ENCODE measurements at places on chromosomes 4 and X.

GRCh38 chr4:181741513-181741912 is 501.7 kb upstream of the TENM3 start:
- no peak for DNase-seq

- DNase-seq, result no peak
Measured at GRCh38 chr4:95959182-95959581, 119.3 kb downstream of the PDHA2 start.

GRCh38 chr4:1980561-1981041 is 28.2 kb downstream of the NELFA start:
- no peak for DNase-seq

DNA sequence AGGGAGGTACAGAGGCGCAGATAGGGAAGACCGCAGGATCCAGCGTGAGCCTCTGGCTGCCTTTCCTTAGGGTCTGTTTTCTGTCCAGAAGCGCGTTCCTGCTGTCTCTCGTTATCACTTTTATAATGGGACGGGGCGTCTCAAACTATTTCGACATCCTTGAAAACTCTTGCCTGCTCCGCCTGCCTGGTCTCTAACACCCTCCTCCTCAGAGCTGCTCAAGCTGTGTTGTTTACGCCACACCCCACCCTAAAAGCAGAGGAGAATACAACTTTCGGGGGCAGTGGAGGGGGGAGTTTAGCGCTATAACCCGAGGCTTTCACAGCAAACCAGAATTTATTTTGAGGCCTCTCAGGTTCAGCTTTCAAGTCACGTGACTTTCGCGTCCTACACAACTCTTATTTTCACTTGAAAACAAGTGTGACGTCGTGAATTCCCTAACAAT is 646 bp upstream of the FAM3A start:
- peak; percentile 84 for DNase-seq

DNA sequence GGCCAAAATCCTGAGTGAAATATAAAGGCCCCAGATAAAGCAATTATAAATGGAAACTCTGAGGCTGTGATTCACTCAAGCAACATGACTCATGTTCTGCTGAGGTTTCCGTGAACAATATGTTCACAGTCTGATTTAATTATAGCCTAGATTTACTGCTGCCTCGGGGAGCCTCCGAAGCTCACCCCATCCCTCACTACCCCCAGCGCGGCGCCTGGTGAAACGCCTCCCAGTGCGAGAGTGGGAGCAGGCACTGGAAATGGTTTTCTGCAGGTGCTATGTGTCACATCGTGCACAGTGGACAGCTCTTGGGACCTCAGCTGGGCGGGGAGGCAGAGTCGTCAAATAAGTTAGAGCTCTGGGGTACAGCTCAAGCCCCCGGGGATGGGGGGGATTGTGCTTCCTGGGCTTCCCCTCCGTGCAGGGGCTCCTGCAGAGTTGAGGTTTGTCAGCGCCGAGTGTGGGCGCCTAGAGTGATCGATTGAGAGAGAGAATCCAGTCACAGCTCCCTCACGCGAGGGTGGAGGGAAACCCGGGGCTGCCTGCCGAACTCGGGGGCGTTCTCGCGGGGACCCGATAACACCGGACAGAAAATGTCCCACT is 110.6 kb downstream of the PHKA2 start:
- no peak for DNase-seq

DNA sequence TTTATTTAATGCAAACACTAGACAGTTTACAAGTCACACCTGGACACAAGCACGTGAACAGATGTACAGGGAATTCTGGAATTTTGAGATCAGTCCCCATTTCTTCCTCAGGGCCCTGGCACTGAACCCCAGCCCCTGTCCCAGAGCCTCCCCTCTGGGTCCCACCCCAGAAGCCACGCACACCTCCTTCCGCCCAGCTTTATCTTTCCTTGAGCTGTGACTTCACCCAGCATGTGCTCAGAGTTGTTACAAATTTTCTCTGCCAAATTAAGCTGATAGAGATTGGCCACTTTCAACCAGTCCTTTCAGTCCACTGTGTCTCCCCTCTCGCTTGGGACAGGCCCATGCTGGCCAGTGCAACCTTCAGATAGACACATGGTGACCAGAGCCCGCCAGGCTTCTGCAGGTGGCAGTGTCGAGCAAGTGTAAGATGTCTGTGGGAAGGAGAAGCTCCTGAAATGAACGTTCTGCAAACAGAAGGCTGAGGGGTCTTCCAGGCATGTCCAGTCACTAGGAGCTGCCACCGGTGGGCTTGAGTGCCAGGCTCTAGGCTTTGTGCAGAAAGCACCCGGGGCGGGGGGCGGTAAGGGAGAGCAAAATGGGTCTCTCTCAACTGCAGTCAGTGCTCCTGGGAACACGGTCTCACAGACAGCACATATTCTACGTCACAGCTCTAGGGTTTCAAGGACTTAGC is 73.3 kb downstream of the MTMR1 start:
- no peak for DNase-seq

GRCh38 chr4:102541697-102542096 is 40.5 kb downstream of the NFKB1 start:
- peak; percentile 79 for DNase-seq

GRCh38 chr4:54165438-54165837 is 63.7 kb upstream of the PDGFRA start:
- no peak for DNase-seq

- DNase-seq, result no peak
Measured at GRCh38 chrX:51922561-51922960, 29.1 kb downstream of the MAGED1 start.

GRCh38 chr4:133178956-133179355 is 29.9 kb downstream of the PCDH10 start:
- DNase-seq, result no peak

DNA sequence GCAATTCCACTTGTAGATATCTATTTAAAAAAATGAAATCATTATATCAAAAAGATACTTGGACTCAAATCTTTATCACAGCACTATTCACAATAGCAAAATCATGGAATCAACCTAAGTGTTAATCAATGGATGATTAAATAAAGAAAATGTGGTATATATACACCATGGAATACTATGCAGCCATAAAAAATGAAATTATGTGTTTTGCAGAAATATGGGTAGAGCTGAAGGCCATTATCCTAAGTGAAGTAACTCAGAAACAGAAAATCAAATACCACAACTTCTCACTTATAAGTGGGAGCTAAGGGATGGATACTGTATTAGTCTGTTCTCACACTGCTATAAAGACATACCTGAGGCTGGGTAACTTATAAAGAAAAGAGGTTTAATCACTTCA is 14.3 kb upstream of the INTU start:
- DNase-seq, result no peak

GRCh38 chrX:137550665-137551261 is 15.2 kb upstream of the ZIC3 start:
- DNase-seq, result no peak

- DNase-seq, result no peak
Measured at GRCh38 chrX:26286836-26287235, 70.9 kb downstream of the MAGEB5 start.

DNA sequence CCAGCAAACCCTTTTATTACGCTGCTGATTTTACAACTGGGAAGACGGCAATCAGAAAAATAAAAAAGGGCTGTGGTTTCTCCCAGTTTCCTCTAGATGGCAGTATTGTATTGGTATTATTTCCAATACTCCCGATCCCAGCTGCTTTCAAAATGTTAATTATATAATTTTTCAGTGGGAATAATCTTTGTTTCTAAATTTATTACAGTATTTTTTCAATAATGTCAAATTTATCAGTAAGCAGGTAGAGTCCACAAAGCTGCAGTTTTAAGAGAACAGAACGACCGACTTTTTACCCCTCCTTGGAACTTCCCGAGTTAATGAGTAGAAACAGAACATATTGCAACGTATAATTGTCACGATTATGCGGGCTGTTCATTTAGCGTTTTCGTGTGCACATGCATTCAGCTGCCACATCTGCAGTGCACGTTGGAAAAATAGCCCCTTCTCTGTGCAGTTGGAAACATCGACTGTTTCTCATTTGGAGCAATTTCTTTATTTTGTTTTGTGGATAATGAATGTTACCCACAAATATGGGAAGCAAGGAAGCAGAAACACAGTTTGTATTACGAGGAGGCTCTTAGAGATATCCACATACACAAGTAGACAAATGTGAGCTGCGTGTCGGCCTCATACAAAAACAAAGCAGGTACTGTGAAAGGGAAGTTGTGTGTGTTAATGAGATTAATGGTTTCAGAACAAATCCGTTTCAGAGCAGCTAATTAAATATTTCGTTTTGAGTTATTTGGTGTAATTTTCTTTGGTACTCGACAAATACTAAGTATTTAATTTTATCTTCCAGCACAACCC is 188.0 kb downstream of the STIM2 start:
- peak; percentile 45 for DNase-seq

DNA sequence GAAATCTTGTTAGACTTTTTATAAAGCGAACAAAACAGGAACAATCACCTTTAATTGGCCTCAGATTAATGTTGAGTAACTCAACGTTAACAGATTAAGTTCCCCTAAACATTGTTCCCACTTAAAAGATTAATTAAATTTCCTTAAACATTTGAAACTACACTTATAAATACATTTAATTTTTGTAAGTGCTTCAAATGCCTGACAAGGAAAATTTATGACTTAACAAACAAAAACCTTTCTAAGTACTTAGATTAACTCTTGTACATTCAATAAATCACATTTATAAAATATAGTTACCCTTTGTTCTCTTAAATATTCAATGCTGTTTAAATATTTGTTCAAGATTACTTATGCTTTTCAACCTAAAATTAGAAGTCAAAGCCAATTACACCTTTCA is 39.4 kb upstream of the OCIAD2 start:
- DNase-seq, result no peak

GRCh38 chrX:143788265-143788664 is 67.7 kb upstream of the SPANXN2 start:
- DNase-seq, result no peak

GRCh38 chr4:59200992-59201391 is 1999.1 kb upstream of the ADGRL3 start:
- no peak for DNase-seq

GRCh38 chr4:147195386-147195785 is 249.7 kb upstream of the TTC29 start:
- no peak for DNase-seq

DNA sequence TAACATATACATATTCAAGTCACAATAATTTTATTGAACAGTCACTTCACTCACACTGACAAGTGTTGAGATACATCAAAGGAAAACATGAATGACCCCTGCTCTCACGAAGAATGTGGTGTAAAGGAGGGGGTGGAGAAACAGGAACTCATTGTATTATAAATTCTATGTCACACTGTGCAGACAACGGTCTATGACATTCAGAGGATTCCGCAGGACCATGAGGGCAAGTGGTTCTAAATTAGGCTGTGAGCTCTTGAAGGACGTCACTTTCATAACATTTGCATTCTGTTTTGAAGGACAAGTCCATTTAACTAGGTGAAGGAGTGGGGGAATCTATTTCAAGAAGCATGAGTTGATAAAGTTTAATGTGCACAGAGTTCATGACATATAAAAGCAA is 415.2 kb upstream of the HS3ST1 start:
- no peak for DNase-seq

GRCh38 chrX:132044953-132045352 is 21.9 kb downstream of the STK26 start:
- no peak for DNase-seq

All from pons (tissue), 1 donor.